ENCODE measurements at places on chromosomes 2 and 18. TPM values are rescaled to one million over a fixed set of nuclear protein-coding genes. Genes with fewer than 3 reads are reported as not detected.

Gene FAM237A
- total RNA-seq, result not detected

Gene CNGA3
- total RNA-seq, result 1.1 TPM

Gene DQX1
- not detected for total RNA-seq

Gene LDLRAD4
- 25.9 TPM for total RNA-seq

- DNase-seq, result no peak
Measured at GRCh38 chr18:31943878-31944816, 1.2 kb upstream of the TRAPPC8 start.

DNA sequence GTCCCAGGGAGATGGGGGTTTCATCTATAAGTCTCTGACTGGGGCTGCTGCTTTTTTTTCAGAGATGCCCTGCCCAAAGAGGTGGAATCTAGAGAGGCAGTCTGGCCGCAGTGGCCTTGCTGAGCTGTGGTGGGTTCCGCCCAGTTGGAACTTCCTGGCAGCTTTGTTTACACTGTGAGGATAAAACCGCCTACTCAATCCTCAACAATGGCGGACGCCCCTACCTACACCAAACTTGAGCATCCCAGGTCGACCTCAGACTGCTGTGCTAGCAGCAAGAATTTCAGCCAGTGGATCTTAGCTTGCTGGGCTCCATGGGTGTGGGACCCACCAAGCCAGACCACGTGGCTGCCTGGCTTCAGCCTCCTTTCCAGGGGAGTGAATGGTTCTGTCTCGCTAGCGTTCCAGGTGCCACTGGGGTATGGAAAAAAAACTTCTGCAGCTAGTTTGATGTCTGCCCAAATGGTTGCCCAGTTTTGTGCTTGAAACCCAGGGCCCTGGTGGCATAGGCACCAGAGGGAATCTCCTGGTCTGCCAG lies 152.6 kb upstream of the CYP26B1 start:
- no peak for DNase-seq

- DNase-seq, result no peak
Measured at GRCh38 chr18:6951336-6952090, 166.1 kb downstream of the LAMA1 start.

DNA sequence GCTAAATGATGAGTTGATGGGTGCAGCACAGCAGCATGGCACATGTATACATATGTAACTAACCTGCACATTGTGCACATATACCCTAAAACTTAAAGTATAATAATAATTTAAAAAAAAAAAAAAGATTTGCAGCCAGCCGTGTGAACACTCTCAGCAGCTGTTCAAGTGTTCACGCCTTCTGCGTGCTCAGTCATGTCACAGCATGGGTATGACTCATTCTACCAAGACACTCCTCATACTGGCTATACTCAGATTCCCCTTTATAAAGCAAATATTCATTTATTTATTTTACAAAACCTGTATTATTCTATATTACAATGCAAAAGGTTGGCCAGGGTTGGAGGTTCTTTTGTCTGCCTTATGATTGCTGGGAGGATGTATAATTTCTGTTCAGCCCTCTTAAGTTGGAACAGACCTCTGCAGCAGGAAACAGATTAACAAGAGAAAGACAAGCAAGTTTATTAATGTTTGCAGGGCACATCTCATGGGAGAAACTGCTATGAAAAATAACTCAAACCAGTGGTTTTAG lies 1230.6 kb upstream of the CHAC2 start:
- no peak for DNase-seq

- DNase-seq, result no peak
Measured at GRCh38 chr18:51523671-51524070, 326.2 kb upstream of the MEX3C start.

DNA sequence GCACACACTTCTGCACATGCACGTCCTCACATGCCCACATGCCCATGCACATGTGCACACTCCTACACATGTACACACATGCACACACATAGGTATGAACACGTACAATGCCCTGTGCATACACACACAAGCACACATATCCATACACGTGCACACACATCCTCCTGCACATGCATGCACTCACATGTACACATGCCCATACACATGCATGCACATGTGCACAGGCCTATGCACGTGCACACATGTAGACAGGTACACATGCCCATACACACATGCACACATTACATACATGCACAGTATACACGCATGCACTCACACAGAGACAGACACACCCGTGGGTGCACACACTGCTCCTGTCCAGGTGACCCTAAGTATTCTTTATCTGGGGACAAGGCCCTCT lies 34.3 kb downstream of the GPC1 start:
- DNase-seq, result no peak

DNA sequence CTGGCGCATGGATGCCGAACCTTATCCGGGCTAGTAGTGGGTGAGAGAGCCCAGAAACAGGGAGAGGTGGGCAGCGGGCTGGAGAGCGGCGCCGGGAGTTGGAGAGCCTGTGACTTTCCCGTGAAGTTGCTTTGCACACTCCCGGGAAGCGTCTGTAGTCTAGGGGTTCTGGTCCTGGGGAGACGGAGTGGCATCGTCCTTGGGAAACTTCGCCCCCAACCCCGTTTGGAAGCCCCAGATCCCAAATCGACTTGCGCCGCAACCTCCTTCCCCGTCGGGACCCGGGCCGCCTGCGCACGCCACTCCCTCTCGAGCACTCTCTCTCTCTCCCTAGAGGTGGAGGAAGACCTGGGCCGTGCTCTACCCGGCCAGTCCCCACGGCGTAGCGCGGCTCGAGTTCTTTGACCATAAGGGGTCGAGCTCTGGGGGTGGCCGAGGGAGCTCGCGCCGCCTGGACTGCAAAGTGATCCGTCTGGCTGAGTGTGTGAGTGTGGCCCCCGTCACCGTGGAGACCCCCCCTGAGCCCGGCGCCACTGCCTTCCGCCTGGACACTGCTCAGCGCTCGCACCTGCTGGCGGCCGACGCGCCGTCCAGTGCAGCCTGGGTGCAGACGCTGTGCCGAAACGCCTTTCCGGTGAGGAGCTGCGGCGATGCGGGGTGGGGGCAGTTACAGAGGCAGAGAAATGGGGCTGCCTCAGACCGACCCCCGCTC lies 456 bp downstream of the DOK1 start:
- DNase-seq, result peak; percentile 44
